ENCODE measurements at places on chromosomes 2 and 18.

- DNase-seq: no peak
Measured at GRCh38 chr2:73593680-73594079, 48.5 kb downstream of the NAT8 start.

DNA sequence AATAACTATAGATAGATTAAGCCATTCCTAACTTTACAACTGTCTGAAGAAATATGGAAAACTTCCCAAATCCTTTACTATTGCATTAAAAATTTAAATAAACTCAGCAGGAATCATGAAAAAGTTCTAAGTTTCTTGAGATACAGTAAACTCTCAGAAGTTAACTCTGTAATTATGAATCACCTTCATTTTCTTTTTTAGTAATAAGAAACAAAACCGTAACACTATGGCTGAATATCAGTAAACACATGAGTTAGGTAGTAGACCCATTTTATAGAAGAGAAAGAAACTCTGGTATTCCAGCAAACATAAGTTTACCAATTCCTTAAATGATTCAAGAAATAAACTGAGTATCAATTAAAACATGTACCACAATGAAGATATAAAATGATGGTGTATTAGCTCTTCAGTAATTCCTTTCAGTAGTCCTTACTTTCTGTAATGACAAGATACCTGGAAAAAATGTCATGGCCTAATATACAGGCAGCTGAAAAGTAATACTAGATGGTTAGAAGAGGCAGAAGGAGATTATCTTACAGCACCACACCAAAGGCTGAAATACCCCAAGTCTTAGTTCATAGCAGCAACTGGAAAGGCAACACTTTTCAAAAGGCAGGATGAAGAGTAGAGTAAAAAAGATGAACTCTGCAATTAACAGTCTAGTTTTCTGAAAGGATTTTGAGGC lies 11.5 kb downstream of the TRIP12 start:
- no peak for DNase-seq

GRCh38 chr2:166867874-166868514 lies 20.3 kb upstream of the XIRP2 start:
- no peak for DNase-seq

- no peak for DNase-seq
Measured at GRCh38 chr2:63124850-63125249, 74.2 kb downstream of the OTX1 start.

DNA sequence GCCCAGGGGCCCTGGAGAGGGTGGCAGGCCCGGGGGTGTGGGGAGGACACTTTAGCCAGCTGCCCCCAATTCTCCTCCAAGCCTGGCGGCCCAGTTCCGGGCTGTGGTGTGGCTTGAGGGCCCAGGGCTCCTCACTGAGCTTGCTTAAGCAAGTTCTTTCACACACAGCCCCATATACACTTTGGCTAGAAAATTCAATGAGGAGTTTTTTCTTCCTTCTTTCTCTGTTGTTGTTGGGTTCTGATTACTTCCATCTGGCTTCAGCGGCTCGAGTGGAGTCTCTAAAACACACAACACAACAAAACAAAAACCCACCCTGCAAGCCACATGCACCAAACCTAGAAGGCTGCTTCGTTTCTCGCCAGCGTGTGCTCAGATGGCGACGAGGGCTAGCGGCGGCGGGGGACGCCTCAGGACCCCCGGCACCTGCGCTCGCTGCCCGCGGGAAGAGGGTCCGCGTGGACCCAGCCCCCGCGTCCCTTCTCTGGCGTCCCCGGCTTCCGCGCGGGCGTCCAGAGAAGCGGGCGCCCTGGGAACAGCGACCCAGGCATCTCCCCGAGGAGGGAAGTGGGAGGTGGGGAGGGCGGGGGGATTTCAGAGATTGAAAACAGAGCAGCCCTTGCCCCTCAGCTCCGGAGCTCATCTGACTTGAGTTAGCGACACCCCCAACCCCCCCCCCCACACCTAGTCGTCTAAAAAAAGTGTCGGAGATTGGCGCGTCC lies 577 bp upstream of the GLI2 start:
- DNase-seq: no peak

Measured in NCI-H2081 (cell line).